ENCODE measurements at places on chromosomes 4 and X.

- no peak overlapping the region for H3K27ac ChIP-seq
- H3K4me3 ChIP-seq = no peak overlapping the region
- H3K36me3 ChIP-seq = no peaks in the 10 kb centered on the region
- H3K27me3 ChIP-seq = no peaks in the 10 kb centered on the region
- no peaks in the 10 kb centered on the region for H3K4me1 ChIP-seq
Measured at GRCh38 chr4:173051716-173052115, 116.9 kb upstream of the GALNT7 start.

DNA sequence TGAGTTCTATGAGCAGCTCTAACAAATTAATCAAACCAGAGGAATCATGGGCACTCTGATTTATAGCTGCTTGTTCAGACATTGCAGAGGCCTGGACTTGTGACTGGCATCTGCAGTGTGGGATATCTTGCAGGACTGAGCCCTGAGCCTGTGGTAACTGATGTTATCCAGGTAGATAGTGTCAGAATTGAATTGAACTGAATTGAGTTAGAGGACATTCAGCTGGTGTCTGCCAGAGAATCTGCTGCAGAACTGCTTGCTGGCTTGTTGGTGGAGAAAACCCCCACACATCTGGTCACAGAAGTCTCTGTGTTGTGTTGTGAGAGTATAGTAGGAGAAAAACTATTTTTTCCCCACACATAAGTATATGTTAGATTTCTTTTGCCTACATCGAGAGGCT, 42.2 kb downstream of the SMIM20 start:
- no peaks in the 10 kb centered on the region for H3K4me1 ChIP-seq
- H3K36me3 ChIP-seq = no peaks in the 10 kb centered on the region
- H3K4me3 ChIP-seq = no peak overlapping the region
- H3K27ac ChIP-seq = no peak overlapping the region
- no peaks in the 10 kb centered on the region for H3K27me3 ChIP-seq
- DNase-seq = no peak

GRCh38 chr4:93870876-93871458, 42.4 kb downstream of the ATOH1 start:
- DNase-seq = no peak
- no peak overlapping the region for H3K27ac ChIP-seq
- no peaks in the 10 kb centered on the region for H3K27me3 ChIP-seq

DNA sequence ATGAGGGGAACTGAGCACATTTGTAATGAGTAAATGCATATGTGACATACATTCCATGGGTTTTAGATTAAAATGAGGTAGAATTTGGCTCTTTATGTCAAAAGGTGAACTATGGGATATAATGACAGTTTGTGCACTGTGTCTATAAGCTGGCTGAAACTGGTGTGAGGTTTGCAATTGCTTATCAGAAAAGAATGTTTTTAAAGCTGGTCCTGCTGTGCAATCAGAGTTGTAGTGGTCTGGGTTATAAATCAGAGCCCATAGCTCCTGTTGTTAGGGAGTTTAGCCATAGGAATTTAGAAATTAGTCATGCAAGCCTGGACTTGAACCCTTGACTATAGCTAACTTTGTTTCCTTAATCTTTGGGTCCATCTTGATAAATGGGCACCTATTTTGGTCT, 23.1 kb upstream of the GATB start:
- H3K4me3 ChIP-seq = no peak overlapping the region
- no peaks in the 10 kb centered on the region for H3K27me3 ChIP-seq
- H3K4me1 ChIP-seq = no peaks in the 10 kb centered on the region
- H3K36me3 ChIP-seq = no peaks in the 10 kb centered on the region
- DNase-seq = no peak

- DNase-seq = no peak
- H3K4me1 ChIP-seq = no peaks in the 10 kb centered on the region
- H3K4me3 ChIP-seq = no peak overlapping the region
- H3K27ac ChIP-seq = no peak overlapping the region
- no peaks in the 10 kb centered on the region for H3K36me3 ChIP-seq
Measured at GRCh38 chr4:5462896-5463295, 245.5 kb downstream of the EVC2 start.

GRCh38 chrX:6981718-6982406, 165.7 kb upstream of the STS start:
- H3K36me3 ChIP-seq = no peaks in the 10 kb centered on the region
- no peak for DNase-seq
- H3K4me1 ChIP-seq = no peaks in the 10 kb centered on the region
- H3K4me3 ChIP-seq = no peak overlapping the region

DNA sequence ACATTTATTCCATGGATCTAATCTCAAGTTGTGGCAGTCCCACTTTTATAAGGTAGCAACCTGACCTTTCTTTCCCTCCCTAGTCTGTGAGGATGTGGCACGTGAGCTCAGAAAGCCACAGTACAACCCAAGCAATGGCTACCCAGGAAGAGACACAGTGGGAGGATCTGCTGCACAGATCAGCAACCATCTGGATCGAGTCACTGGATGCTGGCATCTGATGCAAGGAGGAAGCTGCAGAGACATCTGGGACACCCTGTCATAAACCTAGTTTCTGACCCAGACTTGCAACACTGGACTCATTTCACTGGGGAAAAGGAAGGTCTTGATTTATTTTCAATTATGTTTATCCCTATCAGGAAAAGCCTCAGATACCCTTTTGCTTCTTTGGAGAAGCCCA, 327.1 kb downstream of the PAPSS1 start:
- no peak for DNase-seq
- H3K4me3 ChIP-seq = no peak overlapping the region
- no peak overlapping the region for H3K27ac ChIP-seq
- H3K4me1 ChIP-seq = no peaks in the 10 kb centered on the region

GRCh38 chr4:37687194-37687562, 1.0 kb upstream of the RELL1 start:
- peak overlapping the region; percentile 78 for H3K4me3 ChIP-seq
- H3K36me3 ChIP-seq = no peaks in the 10 kb centered on the region
- H3K27me3 ChIP-seq = no peaks in the 10 kb centered on the region

- H3K27me3 ChIP-seq = no peaks in the 10 kb centered on the region
- no peak overlapping the region for H3K27ac ChIP-seq
- DNase-seq = no peak
- no peaks in the 10 kb centered on the region for H3K36me3 ChIP-seq
Measured at GRCh38 chr4:80257851-80258250, 8.6 kb upstream of the FGF5 start.

- no peak overlapping the region for H3K4me3 ChIP-seq
- no peaks in the 10 kb centered on the region for H3K4me1 ChIP-seq
- DNase-seq = no peak
- no peaks in the 10 kb centered on the region for H3K27me3 ChIP-seq
- H3K36me3 ChIP-seq = no peaks in the 10 kb centered on the region
Measured at GRCh38 chr4:22099896-22100295, 151.3 kb upstream of the KCNIP4 start.

- H3K4me3 ChIP-seq = no peak overlapping the region
- no peak overlapping the region for H3K27ac ChIP-seq
- no peak for DNase-seq
Measured at GRCh38 chr4:119233750-119234149, 21.2 kb downstream of the USP53 start.

DNA sequence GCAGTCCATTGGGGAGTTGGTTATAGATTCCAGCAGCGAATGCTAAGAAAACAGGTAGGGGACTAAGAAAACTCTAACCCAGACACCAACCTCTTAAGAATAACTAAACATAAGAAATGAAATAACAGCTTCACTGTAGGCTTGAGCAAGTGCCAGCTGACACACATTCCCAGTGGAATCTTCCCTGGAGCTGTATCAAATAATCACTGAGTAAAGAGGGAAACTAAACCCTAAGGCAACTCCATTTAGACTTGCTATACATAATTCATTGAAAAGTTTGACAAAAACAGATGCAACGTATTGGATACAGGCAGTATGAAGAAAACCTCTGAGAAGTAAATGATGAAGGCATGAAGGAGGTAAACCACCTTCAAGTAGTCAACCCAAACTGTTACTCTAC, 293.5 kb downstream of the OPHN1 start:
- H3K27me3 ChIP-seq = no peaks in the 10 kb centered on the region
- H3K36me3 ChIP-seq = no peaks in the 10 kb centered on the region
- H3K27ac ChIP-seq = no peak overlapping the region
- no peak overlapping the region for H3K4me3 ChIP-seq

DNA sequence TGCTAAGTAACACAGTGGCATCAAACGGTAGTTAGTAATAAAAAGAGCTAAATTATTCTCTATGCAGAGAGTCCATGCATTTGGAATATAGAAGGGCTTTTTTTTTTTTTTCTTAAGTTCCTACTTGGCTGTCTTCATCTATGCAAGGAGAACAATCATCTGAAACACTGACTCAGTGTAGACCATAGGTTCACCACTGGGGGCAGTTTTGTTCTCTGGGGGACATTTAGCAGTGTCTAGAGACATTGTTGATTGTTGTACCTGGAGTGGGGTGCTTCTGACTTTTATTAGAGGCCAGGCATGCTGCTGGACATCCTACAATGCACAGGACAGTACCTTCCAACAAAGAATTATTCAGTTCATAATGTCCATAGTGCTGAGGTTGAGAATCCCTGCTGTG, 41.2 kb downstream of the TMA16 start:
- H3K36me3 ChIP-seq = no peaks in the 10 kb centered on the region
- H3K27ac ChIP-seq = no peak overlapping the region
- DNase-seq = no peak
- H3K4me1 ChIP-seq = no peaks in the 10 kb centered on the region

DNA sequence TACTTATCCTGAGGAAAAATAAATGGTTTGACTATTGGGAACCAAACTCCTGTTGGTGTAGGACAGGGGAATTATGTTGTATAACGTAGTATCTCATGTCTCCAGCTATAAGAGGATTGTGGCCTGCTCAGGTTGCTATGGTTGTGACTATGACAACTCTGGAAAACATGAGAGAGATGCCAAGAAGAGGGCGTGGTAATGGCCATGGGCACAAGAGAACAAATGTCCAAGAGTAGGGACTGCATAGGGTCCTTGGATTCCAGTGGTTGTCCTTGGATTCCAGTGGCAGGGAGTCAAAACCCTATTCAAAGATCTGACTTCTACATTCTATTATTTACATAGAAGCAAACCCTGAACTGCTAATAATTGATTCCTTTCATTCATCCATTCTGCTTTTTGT, 6.8 kb upstream of the MOB1B start:
- no peak for DNase-seq
- no peak overlapping the region for H3K4me3 ChIP-seq
- H3K4me1 ChIP-seq = no peaks in the 10 kb centered on the region
- no peaks in the 10 kb centered on the region for H3K27me3 ChIP-seq
- no peak overlapping the region for H3K27ac ChIP-seq

- no peaks in the 10 kb centered on the region for H3K27me3 ChIP-seq
- H3K36me3 ChIP-seq = no peaks in the 10 kb centered on the region
- no peaks in the 10 kb centered on the region for H3K4me1 ChIP-seq
- no peak overlapping the region for H3K4me3 ChIP-seq
- no peak overlapping the region for H3K27ac ChIP-seq
Measured at GRCh38 chrX:25154168-25154567, 138.4 kb upstream of the ARX start.

DNA sequence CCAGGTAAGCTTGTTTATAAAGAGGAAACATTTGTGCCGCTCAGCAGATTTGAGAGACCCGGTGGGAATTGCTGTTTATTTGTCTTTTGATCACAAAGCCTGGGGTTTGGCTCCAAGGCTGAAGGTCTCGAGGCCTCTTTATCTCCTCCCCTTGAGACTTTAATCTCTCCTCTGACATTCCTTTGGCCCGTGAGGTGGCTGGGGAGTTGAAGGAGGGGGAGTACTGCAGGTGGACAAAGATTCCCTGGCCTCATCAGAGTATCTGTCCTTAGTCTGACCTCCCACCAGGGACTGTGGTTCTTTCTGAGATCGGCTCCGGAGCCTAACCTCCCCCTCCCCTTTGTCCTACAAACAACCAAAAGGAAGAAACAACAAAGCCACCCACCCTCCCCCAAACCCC, 216.5 kb downstream of the MID1IP1 start:
- no peak overlapping the region for H3K27ac ChIP-seq
- H3K4me3 ChIP-seq = no peak overlapping the region
- no peaks in the 10 kb centered on the region for H3K27me3 ChIP-seq
- H3K4me1 ChIP-seq = no peaks in the 10 kb centered on the region
- DNase-seq = no peak

- H3K27ac ChIP-seq = no peak overlapping the region
- H3K36me3 ChIP-seq = no peaks in the 10 kb centered on the region
- H3K4me3 ChIP-seq = no peak overlapping the region
Measured at GRCh38 chr4:1863297-1864033, 7.5 kb upstream of the LETM1 start.

- no peaks in the 10 kb centered on the region for H3K27me3 ChIP-seq
- DNase-seq = no peak
- no peak overlapping the region for H3K27ac ChIP-seq
- no peaks in the 10 kb centered on the region for H3K36me3 ChIP-seq
Measured at GRCh38 chr4:86247906-86248305, 111.9 kb downstream of the MAPK10 start.

DNA sequence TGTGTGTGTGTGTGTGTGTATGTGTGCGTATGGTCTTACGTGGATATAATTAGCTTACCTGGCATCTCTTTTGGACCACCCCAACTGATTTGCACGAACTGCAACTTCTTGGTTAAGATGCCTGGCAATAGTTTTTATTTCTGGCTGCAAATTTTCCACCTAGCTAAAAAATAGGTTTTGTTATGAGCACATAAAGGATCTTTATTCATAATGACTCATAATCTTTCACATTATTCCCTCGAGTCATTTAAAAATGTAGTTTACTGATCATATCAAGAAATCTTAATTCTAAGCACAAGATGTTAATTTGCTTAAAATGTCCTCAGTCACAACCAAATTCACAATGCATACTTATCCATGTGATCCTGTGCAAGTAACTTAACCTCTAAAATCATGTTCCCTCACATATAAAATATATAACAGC, 1.5 kb downstream of the COX18 start:
- no peak for DNase-seq
- peaks cover 13% of the 10 kb centered on the region for H3K36me3 ChIP-seq
- peak overlapping the region; percentile 97 for H3K27ac ChIP-seq
- H3K4me1 ChIP-seq = peaks cover 4% of the 10 kb centered on the region
- H3K4me3 ChIP-seq = peak overlapping the region; percentile 75

GRCh38 chr4:108601106-108601505, 19.3 kb upstream of the RPL34 start:
- H3K27ac ChIP-seq = no peak overlapping the region
- no peaks in the 10 kb centered on the region for H3K4me1 ChIP-seq
- no peaks in the 10 kb centered on the region for H3K36me3 ChIP-seq

DNA sequence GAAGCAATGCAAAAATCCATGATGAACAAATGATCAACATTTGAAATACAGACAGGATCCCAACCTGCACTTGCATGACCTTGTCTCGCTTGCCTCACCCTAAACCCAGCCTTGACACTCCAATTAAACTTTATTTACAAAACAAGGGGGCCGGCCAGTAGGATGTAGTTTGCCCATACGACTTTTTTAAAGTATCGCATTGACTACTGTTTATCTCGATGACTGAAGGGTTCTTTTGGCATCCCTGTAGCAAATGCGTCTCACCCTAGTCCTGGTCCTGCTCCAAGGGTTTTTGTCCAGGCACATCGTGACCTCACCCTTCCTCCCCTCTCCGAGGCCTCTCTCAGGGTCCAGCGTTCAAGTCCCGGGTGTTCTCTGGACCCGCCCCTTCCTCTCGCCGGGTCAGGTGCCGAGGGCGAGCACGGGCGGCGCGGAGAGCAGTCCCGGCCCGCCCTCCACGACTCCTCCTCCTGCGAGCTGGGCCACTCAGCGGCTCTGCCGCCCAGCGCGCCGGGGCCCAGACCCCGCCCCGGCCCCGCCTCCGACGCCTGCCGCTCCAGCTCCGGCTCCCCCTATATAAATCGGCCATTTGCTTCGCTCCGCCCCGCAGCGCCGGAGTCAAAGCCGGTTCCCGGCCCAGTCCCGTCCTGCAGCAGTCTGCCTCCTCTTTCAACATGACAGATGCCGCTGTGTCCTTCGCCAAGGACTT, at the start of gene SLC25A5:
TSS of gene SLC25A5 (plus strand) at position 603 of the 709 bp plus-strand sequence. CDS start at position 675, 72 bp downstream.
- peak within 1 kb of the TSS; percentile 82 for H3K27ac ChIP-seq
- no peaks in the 10 kb centered on the region for H3K27me3 ChIP-seq
- peaks cover 6% of the 10 kb centered on the region for H3K36me3 ChIP-seq
- no peaks in the 10 kb centered on the region for H3K4me1 ChIP-seq
- DNase-seq = peak; percentile 49

Data from GM12878 (cell line).